ENCODE measurements at places on chromosomes 13 and 19. TPM values are rescaled to one million over a fixed set of nuclear protein-coding genes. Genes with fewer than 3 reads are reported as not detected.

The ADGRE3 gene
- not detected for total RNA-seq

The ZNF296 gene
- 0.65 TPM for total RNA-seq

- DNase-seq: no peak
Observed at GRCh38 chr19:58355908-58356765, 2.8 kb upstream of the A1BG start.

DNA sequence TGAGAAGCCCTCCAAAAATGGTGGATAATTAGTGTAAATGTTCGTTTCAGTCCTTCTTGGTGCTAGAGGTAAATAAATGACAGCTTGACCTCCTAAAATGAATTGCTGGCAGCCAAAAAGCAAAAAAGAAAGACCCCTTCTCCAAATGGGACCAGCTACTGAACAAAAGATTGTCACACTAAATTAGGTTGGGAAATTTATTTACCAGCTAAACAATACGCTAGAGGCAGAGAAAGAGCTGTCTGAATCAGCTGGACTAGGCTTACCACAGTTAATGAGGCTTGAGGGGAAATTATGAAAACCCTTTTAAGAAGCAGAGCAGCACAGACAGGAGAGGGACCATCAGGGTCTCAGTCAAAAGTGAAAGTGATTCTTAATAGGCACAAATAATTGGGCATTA, 498.9 kb downstream of the SUCLA2 start:
- peak; percentile 3 for DNase-seq
